ENCODE measurements at places on chromosomes 7 and 10.

GRCh38 chr10:12710594-12711349 is 290.7 kb downstream of the CCDC3 start:
- DNase-seq: peak; percentile 74

DNA sequence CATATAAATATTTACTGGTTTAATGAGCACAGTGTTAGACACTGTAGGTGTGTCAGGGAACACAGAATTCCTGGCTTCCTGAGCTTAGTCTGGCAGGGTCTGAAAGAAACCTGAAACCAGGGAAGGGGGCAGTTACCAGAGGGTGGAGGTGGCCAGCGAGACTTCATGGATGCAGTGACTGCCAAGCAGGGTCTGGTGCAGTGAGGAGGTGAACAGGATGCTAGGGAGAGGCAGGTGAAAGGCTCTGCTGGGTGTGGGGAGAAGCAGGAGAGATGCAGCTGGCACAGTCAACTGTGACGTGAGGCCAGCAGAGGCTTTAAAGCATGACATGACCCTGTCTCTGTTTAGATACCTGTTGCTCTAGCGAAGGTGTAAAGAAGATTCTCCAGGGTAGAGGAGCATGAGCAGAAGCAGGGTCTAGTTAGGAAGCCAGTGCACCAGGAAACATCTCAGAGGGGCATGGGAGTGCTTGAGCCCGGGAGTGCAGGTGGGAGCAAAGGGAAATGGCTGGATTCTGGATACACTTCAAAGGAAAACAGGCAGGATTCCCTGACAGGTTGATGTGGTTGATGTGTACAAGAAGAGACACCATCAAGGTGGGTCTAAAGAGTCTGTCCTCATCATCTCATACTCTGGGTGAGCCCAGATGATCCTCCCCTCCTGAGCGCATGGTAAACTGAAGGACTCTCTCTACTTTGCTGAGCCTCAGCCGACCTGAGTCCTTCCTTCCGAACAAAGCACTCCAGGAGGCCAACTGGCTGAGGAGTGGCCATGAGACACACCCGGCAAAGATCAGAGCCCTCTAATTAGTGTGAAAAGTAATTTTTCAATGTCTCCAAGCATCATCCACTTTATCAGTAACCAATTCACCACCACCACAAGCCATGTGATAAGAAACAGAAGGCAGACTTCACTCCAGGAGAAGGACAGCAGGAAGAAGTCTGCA is 186.8 kb downstream of the COBL start:
- no peak for DNase-seq

GRCh38 chr7:77799078-77799964 is 748 bp downstream of the PHTF2 start:
- no peak for DNase-seq

DNA sequence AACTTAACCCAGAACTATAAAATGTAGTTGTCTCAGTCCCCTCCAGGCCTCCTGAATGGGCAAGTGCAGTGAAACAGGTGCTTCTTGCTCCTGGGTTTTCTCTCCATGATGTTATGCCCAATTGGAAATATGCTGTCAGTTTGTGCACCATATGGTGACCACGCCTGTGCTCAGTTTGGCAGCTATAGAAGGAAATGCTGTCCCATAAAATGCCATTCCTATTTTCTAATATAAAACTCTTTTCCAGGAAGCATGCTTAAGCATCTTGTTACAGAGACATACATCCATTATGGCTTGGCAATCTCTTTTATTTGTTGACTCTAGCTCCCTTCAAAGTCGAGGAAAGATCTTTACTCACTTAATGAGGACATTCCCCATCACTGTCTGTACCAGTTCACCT is 45.2 kb downstream of the FGFBP3 start:
- DNase-seq: no peak

DNA sequence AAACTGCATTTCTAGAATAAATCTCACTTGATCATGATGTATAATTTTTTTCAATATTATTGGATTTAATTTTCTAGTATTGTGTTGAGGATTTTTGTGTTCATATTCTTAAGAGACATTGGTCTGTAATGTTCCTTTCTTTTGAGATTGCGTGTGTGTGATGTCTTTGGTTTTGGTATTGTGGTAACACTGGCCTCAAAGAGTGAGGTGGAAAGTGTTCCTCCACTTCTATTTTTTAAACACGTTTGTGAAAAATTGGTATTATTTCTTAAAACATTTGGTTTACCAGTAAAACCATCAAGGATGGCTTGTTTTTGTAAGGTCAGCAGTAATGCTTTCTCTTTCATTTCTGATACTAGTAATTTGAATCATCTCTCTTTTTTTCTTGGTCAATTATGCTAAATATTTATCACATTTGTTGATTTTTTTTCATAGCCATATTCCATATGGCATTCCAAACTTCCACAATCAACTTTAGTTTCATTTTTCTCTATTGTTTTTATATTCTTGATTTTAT is 290.2 kb upstream of the CDC14C start:
- no peak for DNase-seq

GRCh38 chr7:43485580-43485979 is 97.3 kb upstream of the STK17A start:
- DNase-seq: no peak

DNA sequence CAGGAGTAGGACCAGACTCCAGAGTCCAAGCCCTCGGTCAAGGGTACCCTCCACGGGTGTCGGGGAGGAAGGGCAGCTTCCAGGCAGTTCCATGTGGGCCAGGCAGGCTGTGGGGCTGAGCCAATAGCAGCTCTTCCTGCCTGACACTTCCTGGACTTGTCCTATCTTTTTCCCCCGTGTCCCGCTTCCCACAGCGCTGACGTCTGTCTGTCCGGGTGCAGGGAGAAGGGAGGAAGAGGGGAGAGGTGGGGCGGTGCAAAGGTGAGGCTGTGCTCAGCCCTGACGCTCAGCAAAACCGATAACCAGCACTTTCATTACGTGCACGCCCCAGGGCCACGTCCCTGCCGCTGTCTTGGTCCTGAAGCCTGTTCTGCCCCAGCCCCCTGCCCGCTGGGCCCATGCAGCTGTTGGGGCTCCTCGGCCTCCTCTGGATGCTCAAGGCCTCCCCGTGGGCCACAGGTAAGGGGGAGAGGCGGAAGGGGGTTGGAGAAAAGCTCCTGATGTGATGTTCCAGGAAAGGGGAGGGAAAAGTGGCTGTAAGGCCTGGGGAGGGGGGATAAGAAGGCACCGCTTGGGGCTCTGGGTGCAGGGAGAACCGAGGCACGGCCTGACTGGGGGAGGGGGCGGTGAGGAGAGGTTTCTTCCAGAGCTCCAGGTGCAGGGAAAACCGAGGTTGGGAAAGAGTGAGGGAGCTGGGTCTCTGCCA is at the start of gene MUC3A:
TSS of gene MUC3A (plus strand) at position 308 of the 706 bp plus-strand sequence. CDS start at position 399, 91 bp downstream.
- no peak for DNase-seq

DNA sequence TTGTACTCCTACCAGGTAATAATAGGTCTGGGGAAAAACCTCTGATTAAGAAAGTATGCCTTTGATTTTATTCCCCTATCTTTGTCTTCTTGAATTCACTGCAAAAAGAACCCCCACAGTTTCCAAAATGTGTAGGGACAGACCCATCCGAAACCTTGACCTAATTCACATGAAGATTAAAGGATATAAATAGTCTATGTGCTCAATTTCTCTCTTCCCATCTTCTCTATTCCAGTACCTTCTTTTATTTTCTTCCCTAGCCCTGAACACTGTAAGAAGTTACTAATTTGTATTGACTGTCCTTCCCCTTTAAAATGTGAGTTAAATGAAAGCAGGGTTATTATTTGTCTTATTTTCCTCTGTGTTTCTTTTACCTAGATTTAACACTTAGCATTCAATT is 135.3 kb downstream of the HBP1 start:
- no peak for DNase-seq

GRCh38 chr10:114412907-114413797 is 8.8 kb upstream of the AFAP1L2 start:
- DNase-seq: no peak

DNA sequence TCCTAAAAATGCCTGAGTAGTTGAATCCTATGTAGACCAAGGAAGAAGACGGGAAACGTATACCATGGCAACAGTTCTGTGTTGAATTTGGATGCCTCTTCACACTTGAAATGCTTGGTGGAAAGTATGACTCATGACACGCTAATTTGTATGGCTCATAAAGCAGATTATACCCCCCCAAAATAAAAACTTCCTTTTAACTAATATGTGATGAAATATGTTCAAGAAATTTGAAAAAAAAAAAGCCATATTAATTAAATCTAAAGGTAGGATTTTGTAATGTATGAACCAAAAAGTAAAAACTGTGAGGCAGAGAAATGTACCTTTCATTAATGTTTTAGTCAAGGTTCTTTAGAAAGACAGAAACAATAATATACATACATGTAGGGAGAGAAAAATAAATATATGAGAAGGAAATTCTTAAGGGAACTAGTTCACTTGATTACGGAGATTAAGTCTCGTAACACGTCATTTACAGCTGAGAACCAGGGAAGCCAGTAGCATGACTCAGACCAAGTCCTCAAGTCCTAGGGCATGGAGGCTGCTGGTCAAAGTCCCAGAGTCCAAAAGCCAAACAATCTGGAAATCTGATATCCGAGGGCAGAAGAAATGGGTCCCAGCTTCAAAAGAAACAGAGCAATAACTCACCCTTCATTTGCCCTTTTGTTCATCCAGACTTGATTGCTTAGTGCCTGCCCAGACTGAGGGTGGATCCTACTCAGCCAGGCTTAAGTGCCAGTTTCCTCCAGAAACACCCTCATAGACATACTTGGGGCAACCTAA is 485.1 kb downstream of the SEMA3D start:
- no peak for DNase-seq

- DNase-seq: no peak
Measured at GRCh38 chr10:65670087-65670486, 1255.7 kb upstream of the LRRTM3 start.

DNA sequence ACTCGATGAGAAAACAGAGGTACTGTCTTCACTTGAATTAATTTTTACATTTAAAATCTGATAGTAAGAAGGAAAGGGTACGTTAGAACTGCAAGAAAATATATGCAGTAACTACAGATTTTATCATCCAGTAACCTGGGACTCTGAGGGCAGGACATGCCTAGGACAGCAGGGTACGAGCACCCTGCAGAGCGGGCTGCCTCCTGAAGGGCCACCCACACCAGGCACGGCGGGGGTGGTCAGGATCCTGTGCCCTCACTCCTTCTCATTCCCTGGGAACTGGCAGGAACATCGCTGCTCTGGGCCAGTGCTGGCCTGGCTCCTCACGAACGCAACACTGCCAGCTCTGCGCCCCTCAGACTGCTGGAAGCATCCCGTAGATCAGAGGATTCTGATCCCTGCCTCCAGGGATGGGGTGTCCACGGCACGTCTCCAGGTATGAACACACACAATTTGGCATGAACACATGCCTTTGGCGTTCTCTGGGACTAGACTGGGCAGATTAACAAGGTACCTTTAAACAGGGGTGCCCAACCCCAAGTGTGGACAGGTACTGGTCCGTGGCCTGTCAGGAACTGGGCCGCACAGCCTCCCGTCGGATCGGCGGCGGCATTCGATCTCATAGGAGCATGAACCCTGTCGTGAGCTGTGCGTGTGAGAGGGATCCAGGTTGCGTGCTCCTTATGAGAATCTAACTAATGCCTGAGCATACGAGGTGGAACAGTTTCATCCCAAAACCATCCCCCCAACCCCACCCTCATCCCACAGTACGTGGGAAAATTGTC is 99.3 kb upstream of the FAM20C start:
- no peak for DNase-seq

DNA sequence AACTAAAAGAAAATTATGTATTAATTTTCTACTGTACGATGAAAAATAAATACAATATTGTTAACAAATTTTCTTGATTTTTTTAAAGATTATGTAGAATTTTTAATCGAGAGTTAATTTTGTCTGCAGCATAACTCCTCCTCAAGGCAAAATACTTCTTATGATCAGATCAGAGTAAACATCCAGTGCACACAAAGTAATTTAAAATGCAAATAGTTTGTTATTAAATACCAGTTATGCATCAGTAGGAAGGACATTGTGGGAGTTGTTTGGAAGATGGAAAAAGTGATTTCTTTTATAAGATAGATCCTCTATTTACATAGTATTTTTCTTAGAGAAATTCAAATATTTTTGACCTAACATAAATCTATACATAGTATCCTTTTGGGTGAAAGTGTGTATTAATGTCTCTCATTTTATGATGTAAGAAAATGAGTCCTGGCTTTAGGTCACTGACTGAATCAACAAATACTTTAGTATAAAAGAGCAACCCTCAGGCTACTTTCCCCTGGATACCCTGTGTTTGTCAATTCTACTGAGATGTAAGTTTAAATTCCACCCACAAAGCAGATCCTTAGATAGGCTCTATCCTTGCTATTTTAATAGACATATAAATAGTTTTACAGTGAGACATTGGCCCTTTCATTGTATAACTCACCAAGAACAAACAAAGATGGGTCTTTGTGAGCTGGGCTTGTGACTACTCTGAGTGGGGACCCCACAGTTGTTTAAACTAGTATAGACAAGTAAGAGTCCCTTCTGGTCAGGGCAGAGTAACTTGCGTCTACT is 1133.7 kb downstream of the GATA3 start:
- no peak for DNase-seq

DNA sequence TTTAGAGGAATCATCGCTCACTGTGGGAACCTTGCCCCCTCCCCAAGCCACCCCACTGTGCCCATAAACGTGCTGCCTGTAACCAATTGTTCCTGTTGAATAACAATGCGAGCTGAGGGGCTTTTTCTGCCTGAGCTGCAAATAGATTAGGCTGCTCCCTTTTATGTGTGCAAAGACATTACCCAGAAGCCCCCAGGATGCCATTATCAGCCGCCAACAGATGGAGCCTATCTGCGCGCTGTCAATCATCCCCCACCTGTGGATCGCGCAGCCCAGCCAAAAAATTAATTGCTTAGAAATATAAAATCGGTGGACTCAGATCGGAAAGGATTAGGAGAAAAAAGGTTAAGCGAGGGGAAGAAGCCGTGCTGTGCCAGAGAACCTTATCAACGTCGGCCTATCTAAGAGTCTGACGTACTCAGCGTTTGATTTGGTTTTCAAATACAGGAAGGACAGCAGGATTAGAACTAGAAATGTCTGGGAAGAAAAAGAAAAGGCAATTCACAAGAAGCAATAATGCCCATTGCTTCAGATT is 167.3 kb upstream of the MYO3A start:
- no peak for DNase-seq

- no peak for DNase-seq
Measured at GRCh38 chr10:36116731-36117130, 474.6 kb upstream of the FZD8 start.

DNA sequence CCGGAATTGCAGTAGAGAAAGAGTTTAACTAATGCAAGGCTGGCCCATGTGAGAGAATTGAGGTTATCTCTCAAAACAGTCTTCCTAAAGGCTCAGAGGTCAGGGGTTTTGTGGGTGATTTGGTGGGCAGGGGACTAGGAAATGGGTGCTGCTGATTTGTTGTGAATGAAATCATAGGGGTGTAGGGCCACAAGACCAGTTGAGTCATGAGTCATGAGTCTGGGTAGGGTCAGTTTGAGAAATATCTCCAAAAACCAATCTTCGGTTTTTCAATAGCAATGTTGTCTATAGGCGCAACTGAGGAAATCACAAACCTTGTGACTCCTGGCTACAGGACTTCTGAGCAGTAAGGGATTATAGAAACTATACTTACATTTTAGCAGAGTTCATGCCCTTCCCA is 460.0 kb upstream of the NRP1 start:
- no peak for DNase-seq

- no peak for DNase-seq
Measured at GRCh38 chr7:53812135-53812534, 730.0 kb upstream of the VSTM2A start.

All from CD4-positive, alpha-beta T cell treated with Interleukin-4 for 1 hour (primary cell).